ENCODE measurements at places on chromosomes 3 and 15. TPM values are rescaled to one million over a fixed set of nuclear protein-coding genes. Genes with fewer than 3 reads are reported as not detected.

- no peak for DNase-seq
Measured at GRCh38 chr3:160330109-160330508, 68.9 kb downstream of the IFT80 start.

- DNase-seq: no peak
Measured at GRCh38 chr3:1439395-1439794, 346.6 kb downstream of the CNTN6 start.

ITPKA gene
- total RNA-seq: 1.4 TPM

- DNase-seq: no peak
Measured at GRCh38 chr15:75362642-75363249, 5.7 kb downstream of the MAN2C1 start.

GRCh38 chr3:126049289-126050049, 34.5 kb downstream of the SLC41A3 start:
- DNase-seq: no peak

- DNase-seq: no peak
Measured at GRCh38 chr3:140244893-140245292, 309.9 kb downstream of the CLSTN2 start.

DNA sequence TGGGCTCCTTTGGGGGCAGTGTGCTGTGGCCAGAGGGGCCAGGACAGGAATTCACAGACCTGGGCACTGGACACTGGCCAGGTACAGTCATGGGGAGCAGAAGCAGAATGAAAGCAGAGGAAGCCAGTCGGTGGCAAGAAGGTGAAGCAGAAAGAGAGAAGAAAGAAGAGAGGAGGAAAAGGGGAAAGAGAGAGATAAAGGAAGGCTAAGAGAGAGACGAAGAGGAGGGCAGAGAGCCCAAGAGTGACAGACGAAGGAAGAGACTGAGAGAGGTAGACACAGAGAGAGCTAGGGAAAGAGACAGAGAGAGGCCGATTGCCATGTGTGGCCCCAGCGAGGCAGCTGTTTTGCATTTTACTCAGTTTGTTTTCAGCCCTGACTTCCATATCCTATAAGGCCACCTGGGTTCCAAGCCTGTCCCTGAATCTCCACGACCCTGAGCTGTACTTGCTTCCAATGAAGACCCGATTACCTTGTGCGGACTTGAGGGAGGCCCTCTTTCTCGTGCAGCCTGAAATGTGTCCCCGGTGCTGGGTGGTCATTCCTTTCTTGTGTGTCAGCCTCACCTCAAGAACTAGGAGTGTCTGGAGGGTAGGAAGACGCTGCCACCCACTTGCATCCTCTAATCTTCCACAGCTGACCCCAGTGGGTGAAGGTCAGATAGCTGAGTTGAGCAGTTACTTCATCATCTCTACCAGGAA, 73.9 kb downstream of the LSM3 start:
- no peak for DNase-seq

DNA sequence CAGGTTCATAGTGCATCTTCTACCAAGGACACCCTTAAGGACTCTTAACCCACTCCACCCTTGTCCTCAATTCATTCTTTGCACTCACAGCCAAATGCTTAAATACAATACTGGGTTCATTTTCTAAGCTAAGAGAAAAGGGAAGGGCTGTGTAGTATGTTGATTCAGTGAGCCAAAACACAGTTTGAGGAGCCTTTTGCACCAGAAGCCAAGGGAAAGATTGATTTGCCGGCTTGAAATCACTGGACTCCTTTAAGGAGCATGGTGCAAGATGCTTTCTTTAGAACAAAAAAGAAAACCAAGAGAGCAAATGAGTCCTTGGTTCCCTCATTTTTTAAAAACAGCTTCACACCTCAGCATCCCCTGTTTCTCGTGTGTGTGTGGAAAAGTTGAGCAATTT, 47.8 kb downstream of the BOC start:
- DNase-seq: no peak

MFN1 gene
- 35.2 TPM for total RNA-seq

- DNase-seq: no peak
Measured at GRCh38 chr15:58077427-58077826, 11.9 kb upstream of the ALDH1A2 start.

Measured in sigmoid colon (tissue), 7 donors.